ENCODE measurements at places on chromosomes 3 and 15.

DNA sequence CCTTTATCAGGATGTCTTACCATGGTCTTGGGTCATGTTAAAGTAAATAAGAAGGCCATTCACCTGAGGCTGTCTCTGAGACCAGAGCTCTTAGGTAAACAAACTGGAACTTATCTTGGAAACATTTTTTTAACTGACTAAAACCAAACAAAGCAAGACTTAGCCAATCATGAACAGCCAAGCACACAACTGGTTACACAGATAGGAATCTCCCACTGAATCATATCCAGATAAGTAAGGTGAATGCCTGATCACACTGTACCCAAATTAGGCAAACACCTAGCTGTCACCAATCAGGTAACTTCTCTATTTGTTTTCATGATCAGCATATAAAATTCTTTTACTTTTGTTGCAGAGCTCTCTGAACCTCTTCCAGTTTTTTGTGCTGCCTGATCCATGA lies 205.4 kb downstream of the CNTN3 start:
- no peak for DNase-seq

GRCh38 chr3:52005571-52005986 lies 9.9 kb upstream of the RPL29 start:
- peak; percentile 84 for DNase-seq

- DNase-seq, result no peak
Observed at GRCh38 chr15:44711743-44712345, 527 bp downstream of the B2M start.

GRCh38 chr3:188006726-188007393 lies 147.1 kb upstream of the LPP start:
- DNase-seq, result no peak

- no peak for DNase-seq
Observed at GRCh38 chr3:6721491-6721890, 139.4 kb upstream of the GRM7 start.

DNA sequence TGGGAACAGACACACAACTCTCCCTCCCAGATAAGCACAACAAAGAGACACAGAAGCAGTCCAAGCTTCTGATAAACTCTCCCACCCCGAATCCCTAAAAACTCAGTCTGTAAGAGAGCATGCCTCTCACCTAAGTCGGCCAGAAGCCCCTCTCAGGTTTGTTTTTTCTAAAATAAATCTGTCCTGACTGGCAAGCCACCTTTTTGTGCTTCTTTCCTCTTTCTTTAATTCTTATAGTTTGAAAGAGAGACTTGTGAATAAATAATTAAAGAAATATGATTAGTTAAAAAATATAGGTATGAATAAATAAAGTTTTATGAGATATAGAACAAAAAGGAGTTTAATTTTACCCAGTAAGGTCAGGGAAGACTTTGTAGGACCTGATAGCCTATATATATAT lies 329.0 kb upstream of the SLCO3A1 start:
- DNase-seq, result no peak

DNA sequence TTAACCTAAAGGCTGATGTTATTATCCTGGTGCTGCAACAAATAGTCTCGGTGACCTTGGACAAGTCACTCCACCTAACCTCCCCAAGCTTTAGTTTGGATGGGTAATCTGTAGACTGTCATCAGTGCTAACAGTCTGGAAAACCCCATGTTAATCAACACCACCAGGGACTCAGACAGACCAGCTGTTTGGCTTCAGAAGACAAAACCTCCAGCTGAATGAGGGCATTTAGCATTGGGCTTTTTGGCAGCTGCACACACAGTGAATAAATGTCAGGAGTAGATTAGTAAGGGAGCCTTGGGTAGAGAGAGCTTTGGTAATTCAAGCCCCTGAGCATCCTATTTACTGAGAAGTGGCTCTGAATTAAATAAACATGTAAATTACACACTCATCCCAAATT lies 24.9 kb upstream of the C3orf80 start:
- no peak for DNase-seq

DNA sequence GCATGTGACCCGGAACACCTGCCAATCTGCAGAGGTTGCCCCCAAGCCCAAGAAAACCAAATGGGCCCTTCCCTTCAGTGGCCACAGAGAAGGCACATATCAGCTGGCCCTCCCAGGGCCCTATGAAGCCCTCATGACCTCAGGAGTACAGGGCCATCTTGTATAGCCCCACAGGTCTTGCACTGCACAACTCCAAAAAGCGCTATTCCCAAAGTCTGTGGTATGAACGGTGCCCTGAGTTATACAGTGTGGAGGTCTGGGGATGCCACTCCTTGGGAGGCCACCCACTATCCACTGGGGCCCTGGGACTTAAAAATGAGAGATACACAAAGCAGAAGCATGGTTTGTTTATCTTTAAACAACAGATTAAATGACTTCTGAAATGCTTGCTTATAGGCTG lies 61.5 kb downstream of the CAPN7 start:
- no peak for DNase-seq

DNA sequence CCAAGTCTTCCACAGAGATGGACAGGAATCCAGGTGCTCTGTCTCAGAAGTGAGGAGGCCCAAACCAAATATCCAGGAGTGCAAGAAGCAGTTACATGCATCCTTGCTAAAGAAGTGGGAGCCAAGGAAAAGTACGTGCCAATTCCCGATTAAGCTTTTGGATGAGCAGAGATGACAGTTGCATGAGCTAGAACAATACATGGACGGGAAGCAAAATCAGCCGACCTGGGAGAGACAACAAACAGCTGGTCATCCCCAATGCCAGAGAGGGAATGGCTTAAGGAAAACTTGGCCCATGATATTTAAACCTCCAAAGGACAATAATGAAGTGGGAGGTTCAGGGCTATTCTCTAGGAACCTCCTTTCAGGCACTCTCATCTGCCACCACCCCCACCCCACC lies 86.0 kb upstream of the ABHD17C start:
- no peak for DNase-seq

DNA sequence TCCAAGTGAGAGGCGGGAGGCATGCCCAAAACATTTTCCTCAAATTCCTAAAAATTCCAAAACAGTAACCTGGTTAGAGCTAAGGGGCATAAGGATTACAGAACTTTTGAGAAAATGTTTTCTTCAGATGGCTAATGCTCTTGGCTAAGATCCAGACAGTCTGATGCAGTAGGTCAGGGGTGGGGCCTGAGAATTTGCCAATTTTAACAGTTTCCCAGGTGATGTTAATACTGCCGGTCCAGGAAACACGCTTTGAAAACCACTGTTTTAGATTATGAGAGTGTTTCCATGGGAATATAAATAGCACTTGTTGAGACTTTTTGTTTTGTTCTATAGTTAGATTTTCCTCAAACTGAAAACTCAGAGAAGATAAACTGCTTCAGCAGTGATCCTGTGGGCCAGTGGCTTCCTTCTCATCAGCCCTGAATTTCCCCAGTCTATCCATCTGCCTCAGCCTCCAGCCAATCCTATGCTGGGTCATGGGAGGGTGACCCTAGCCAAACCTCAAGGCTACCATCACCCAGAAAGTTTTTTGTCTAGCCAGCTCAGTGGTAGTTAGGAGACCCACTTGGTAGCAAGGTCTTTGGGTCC lies 71.6 kb upstream of the ACP3 start:
- no peak for DNase-seq

- no peak for DNase-seq
Observed at GRCh38 chr3:136698361-136698760, 53.8 kb downstream of the STAG1 start.

DNA sequence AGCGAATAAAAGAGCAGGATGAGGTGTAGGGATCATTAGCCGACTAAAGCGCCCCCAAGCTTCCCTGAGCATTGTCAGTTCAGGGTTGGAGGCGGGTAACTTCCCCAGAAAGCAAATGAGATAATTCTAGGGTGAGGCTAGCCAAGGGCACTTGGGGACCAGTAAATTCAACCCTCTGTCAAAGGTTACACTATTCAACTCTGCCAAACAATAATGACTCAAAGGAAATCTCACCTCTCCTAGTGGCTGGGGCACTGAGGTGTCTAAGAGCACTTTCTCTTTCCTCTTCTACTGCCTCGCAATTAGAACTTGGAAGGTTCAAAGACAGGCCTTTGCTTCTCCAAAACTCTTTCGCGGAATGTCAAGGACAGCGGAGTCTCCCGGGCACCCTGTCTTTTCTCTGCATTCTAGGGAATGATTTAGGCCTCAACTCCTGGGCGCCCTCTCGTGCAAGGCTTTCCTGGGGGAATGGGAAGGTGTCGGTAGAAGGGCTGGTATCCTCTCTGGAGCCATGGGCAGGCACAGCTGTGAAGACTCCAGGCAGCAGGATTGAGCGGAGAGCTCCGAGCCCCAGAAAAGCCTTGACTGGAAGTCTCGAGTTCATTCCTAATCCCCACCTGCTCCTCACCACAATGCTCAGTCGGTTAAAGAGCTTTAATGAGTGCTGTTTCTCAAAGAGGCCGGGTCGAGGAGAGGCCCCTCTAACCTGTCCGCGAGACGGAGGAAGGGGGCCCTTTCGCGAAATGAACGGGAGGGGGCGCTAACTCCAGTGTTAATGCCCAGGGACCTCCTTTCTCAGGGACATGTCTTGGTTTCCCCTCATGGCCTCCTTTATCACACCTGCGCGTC lies 21.9 kb downstream of the ZIC4 start:
- peak; percentile 86 for DNase-seq

- DNase-seq, result no peak
Observed at GRCh38 chr15:74196175-74196574, 6.4 kb downstream of the STRA6 start.

- DNase-seq, result no peak
Observed at GRCh38 chr3:168864107-168865021, 768.6 kb upstream of the GOLIM4 start.

- peak; percentile 52 for DNase-seq
Observed at GRCh38 chr15:76058714-76059319, 968 bp upstream of the TMEM266 start.

DNA sequence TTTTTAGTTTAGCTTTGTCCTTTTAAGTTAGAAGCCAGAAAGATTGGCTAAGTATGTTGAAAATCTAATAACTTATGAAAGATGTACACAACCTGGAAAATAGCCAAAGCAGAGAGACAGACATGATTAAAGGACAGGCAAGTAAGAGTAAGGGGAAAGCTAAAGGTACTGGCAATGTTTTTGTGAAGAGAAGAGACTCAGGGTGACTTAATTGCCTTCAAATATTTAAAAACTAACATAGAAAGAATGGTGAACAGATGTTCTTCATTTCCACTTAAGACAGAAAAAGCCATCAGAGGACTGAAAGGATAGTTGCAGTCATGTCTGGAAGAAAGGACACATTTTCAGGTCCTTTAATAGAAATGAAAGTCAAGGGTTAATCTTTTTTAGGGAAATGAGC lies 68.8 kb downstream of the ZNF385D start:
- no peak for DNase-seq

DNA sequence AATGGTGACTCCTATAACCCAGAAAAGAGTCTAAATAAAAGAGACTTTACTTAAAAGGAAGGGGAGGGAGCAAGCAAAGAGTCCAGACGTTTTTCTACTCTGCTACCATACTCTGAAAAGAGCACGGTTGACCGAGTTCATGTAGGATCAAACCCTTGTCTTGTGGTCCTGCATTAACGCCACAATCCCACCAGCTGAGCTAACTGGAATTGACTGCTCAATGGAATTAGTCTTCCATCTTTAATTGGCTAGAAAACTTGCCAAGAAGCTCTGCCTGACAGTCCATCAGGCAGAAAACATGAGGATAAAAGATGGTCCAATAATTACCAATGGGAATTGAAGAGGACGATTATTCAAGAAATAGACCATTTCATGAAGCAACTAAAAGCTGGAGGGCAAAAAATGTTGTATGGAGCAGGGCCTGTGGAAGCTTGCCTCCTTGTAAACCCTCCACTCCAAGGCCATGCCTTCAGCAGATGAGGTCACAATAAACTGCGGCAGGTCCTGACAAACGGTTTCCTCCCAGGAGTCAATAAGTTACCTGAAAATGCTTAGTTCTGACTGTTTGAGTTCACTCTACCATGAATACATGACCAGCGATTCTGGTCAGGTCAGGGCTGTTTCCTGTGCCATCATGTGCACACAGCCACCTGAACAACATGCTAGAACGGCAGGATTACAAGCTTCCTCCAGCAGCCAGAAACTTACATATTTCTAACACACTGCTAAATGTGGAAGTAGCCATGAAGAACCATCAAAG lies 35.6 kb upstream of the ARHGEF3 start:
- no peak for DNase-seq

DNA sequence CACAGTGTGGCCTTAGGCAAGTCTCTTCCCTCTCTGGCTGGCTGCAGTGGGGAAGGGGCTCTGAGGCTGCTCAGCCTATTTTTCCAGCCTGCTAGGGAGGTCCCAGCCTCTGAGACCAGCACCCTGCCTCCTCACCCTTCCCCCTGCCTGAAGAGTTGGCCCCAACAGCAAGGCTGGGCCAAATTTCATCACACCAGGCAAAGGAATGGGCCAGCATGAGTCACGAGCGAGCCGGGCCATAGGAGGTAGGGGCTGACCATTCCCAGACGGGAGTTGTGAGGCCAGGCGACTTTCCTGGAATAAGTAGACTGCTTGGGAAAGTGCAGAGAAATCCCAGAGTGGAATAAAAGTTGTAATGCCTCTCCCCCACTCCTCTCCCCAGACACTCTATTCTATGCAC lies 5.7 kb upstream of the FBLN2 start:
- DNase-seq, result peak; percentile 39

DNA sequence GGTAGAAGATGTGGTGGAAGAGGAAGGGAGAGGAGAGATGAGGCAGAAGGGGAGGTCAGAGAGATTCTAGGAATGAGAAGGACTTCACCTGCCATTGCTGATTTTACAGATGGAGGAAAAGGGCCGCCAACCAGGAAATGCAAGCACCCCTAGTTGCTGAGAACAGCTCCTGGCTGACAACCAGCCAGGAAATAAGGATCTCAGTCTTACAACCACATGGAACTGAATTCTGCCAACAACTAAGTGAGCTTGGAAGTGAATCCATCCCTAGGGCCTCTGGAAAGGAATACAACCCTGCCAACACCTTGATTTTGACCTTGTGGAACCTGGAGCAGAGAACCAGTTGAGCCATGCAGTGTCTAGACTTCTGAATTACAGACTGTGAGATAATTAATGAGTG lies 86.6 kb downstream of the EDEM1 start:
- DNase-seq, result no peak

- DNase-seq, result no peak
Observed at GRCh38 chr15:64571857-64572291, 111.5 kb downstream of the ZNF609 start.

DNA sequence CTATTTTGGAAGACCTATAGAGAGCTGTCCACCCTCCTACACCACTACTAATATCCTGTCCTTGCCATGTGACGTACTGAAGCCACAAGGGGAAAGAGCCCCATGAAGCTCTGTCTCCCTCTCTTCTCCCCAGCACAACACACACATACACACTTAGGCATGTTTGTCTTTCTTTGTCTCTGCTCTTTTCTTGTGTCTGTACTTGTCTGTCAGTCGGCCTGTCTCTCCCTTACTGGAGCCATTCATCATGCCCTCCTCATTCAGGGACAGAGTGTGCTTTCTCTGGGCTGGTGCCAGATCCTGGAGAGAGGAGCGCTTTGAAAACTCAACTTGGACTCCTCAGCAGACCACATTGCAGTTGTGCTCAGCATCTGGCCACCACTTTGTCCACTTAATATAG lies 47.6 kb downstream of the PSMD6 start:
- no peak for DNase-seq

- DNase-seq, result no peak
Observed at GRCh38 chr3:141239511-141240281, 8.1 kb downstream of the PXYLP1 start.

Data from H9 (cell line).